ENCODE measurements at places on chromosomes 4 and X. TPM values are rescaled to one million over a fixed set of nuclear protein-coding genes. Genes with fewer than 3 reads are reported as not detected.

ALPK1 gene
- total RNA-seq = 20.6 TPM

TMSB15C gene
- total RNA-seq = not detected

- DNase-seq = no peak
Measured at GRCh38 chrX:15465896-15466651, 27.1 kb downstream of the PIR start.

- DNase-seq = no peak
Measured at GRCh38 chr4:10619855-10620254, 64.7 kb downstream of the CLNK start.

KCNIP4 gene
- total RNA-seq = not detected

DNA sequence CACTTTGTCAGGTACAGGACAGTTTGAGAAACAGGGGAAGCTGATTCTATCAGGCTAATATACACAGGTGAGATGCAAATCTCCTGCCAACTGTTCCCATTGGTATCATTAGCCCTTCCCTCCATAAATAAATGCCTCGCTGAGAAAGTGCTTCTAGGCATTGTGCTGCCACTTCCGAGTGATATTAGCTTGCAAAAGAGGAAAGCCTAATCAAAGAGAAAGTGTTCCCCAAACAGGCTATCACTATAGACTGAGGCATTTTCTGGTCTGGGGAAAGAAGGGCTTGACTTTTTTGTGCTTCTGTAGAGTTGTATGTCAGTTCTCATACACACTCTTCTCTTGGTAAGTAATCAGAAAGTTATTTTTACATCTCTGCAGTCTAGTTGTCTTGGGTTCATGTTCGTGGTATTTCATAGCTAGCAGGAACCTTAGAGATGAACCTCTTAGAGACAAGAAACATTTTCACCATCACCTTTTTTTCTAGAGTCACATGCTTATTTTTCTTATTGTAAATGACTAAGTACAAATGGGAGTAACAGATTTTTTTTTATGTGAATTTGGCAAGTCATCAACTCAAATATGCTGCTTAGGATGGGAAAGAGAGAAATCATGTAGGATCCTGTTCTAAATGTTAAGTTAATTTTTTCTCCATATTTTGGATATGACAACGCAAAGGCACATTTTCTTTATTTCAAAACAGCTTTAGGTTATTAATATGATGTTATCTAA is 1009.8 kb downstream of the ADGRL3 start:
- no peak for DNase-seq

DNA sequence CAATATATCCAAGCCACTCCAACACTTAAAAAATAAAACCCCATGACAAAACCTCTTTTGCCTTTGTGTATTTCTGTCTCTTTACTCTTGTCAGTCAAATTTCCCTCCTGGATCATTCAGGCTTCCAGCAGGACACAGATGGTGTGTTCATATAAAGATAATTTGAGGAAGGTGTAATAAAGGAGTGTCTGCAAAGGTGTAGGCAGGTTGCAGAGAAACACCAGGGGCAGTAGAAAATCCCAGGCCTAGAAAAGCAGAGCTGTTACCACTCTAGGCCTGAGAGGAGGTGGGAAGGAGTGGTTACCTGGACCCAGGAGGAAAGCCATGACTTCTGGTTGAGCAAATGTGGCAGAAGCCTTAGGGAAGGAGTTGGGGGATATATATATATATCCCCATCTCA is 28.8 kb downstream of the CHRNA9 start:
- DNase-seq = no peak

GRCh38 chr4:159216834-159217233 is 114.0 kb downstream of the RAPGEF2 start:
- no peak for DNase-seq

GRCh38 chr4:89598602-89599001 is 238.4 kb downstream of the SNCA start:
- DNase-seq = no peak

DNA sequence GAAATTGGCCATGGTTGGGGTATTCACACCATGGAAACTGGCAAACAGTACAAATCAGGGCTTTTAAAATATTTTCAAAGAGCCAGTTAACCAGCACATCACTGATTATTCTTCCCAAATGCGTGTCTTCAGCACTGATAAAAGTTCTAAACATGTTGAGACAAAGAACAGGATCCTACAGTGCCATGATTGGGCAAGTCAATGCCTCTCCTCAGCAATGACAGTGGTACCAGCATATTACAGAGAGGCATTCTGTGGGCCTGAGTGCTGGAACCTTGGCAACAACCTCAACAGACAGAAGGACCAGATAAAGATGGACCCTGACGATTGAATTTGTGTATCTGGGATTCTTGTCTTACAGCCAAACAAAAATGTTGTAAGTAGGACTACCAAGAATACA is 108.9 kb downstream of the EFHC2 start:
- DNase-seq = no peak

DNA sequence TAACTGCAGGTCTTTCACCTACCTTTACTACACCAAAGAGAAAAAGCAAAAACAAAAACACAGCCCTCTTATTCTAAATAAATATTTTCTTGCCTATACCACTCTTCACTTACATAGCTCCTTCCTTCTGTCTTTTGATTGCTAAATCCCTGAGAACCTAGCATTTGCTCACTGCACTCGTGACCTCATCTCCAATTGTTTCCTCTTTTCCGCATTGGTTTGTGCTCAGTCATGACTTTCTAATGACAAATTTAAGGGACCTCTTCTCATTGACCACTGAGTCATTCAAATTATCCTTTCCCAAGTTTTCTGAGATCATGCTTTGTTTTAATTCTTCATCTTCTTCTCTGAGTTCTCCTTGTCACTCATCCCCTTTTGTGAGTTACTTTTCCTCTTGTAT is 1697.1 kb downstream of the STIM2 start:
- DNase-seq = no peak

JCHAIN gene
- 3.9 TPM for total RNA-seq

MAGEA1 gene
- total RNA-seq = not detected

GRCh38 chr4:22531311-22532019 is 15.6 kb upstream of the ADGRA3 start:
- no peak for DNase-seq

PRIMPOL gene
- total RNA-seq = 8.7 TPM

DNA sequence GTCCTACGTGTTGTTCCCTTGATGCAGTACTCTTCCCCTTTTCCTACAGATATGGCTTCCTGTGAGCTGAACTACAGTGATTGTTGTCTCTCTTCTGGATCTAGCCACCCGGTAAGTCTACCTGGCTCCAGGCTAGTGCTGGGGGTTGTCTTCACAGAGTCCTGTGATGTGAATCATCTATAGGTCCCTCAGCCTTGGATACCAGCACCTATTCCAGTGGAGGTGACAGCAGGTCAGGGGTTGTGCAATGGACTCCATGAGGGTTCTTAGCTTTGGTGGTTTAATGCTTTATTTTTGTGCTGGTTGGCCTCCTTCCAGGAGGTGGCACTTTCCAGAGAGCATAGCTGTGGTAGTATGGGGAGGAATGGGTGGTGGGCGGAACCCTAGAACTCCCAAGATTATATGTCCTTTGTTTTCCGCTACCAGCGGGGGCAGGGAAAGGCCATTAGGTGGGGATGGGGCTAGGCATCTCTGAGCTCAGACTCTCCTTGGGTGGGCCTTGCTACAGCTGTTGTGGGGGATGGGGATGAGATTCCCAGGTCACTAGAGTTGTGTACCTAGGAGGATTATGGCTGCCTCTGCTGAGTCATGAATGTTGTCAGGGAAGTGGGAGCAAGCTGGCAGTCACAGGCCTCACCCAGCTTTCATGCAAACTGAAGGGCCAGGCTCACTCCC is 121.4 kb upstream of the ANKRD50 start:
- no peak for DNase-seq

DNA sequence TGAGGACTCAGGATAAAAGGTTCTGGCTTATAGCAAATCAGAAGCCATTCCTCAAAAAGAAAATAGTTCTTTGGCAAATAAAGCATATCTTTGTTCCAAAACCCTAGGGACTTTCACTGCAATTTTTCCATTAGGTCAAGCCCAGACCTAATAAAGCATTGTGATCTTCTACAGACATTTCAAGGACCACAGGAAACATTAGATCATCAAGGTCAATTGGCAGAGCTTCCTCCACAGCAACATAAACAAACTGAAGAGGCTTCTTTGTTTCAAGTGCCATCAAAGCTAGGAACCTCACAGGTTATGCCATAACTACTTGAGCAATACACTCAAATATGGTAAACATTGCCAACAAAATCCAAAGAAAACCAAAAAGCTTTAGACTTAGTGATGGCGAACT is 144.9 kb downstream of the ANXA5 start:
- DNase-seq = no peak

GRCh38 chr4:40216622-40217366 is 20.0 kb downstream of the RHOH start:
- no peak for DNase-seq

All from right lobe of liver (tissue), 6 donors.